ENCODE measurements at places on chromosomes 11 and 22.

- H3K27me3 ChIP-seq, result peaks cover 7% of the 10 kb centered on the region
- H3K36me3 ChIP-seq, result no peaks in the 10 kb centered on the region
- no peaks in the 10 kb centered on the region for H3K4me1 ChIP-seq
- no peak overlapping the region for H3K27ac ChIP-seq
- H3K4me3 ChIP-seq, result no peak overlapping the region
- DNase-seq, result no peak
These were observed 470.3 kb downstream of the TBC1D22A start for GRCh38 chr22:47232753-47233152.

- no peak overlapping the region for H3K27ac ChIP-seq
- H3K27me3 ChIP-seq, result no peaks in the 10 kb centered on the region
- no peaks in the 10 kb centered on the region for H3K36me3 ChIP-seq
- no peaks in the 10 kb centered on the region for H3K4me1 ChIP-seq
- DNase-seq, result no peak
These were observed 62.4 kb downstream of the ZBTB16 start for GRCh38 chr11:114121804-114122504.

- H3K27me3 ChIP-seq, result no peaks in the 10 kb centered on the region
- no peak overlapping the region for H3K4me3 ChIP-seq
- H3K27ac ChIP-seq, result no peak overlapping the region
- no peaks in the 10 kb centered on the region for H3K4me1 ChIP-seq
These were observed 288.3 kb upstream of the ZC3H12C start for GRCh38 chr11:109804911-109805310.

GRCh38 chr11:70036971-70037882 lies 40.9 kb upstream of the ANO1 start:
- DNase-seq, result no peak
- H3K4me3 ChIP-seq, result no peak overlapping the region
- peaks cover 28% of the 10 kb centered on the region for H3K27me3 ChIP-seq
- no peaks in the 10 kb centered on the region for H3K4me1 ChIP-seq
- no peak overlapping the region for H3K27ac ChIP-seq

- H3K4me1 ChIP-seq, result no peaks in the 10 kb centered on the region
- H3K36me3 ChIP-seq, result no peaks in the 10 kb centered on the region
- no peak overlapping the region for H3K27ac ChIP-seq
- no peak overlapping the region for H3K4me3 ChIP-seq
These were observed 374.3 kb upstream of the MPPED2 start for GRCh38 chr11:30960387-30960992.

GRCh38 chr11:46065681-46066080 lies 55.6 kb downstream of the PHF21A start:
- no peak overlapping the region for H3K4me3 ChIP-seq
- peaks cover 8% of the 10 kb centered on the region for H3K4me1 ChIP-seq
- H3K36me3 ChIP-seq, result peaks cover 16% of the 10 kb centered on the region

- H3K27ac ChIP-seq, result no peak overlapping the region
- H3K4me1 ChIP-seq, result peaks cover 36% of the 10 kb centered on the region
- no peak for DNase-seq
- no peaks in the 10 kb centered on the region for H3K27me3 ChIP-seq
These were observed 113.0 kb upstream of the MTMR2 start for GRCh38 chr11:96036863-96037262.

- DNase-seq, result no peak
- H3K27me3 ChIP-seq, result no peaks in the 10 kb centered on the region
- H3K4me3 ChIP-seq, result no peak overlapping the region
- H3K4me1 ChIP-seq, result peaks cover 86% of the 10 kb centered on the region
These were observed 7.1 kb downstream of the IL17RA start for GRCh38 chr22:17091851-17092250.

DNA sequence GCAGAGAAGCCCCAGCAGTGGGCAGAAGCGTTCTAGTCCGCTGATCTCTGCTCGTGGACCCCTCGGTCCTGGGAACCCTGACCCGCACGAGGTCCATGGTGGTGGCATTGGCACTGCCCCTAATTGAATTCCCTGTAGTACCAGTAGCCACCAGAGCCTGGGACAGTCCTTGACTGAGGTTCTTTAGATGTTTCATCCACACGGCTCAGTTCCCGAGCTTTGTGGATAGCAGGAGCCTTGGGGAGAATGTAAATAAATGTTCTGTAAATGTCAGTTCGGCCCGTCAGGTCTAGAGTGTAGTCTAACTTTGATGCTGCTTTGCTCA lies 39.4 kb upstream of the SEPTIN5 start:
- no peaks in the 10 kb centered on the region for H3K4me1 ChIP-seq
- H3K27ac ChIP-seq, result no peak overlapping the region
- no peak for DNase-seq
- H3K27me3 ChIP-seq, result peaks cover 5% of the 10 kb centered on the region
- H3K36me3 ChIP-seq, result no peaks in the 10 kb centered on the region

- H3K27me3 ChIP-seq, result no peaks in the 10 kb centered on the region
- H3K36me3 ChIP-seq, result no peaks in the 10 kb centered on the region
- H3K27ac ChIP-seq, result no peak overlapping the region
- H3K4me1 ChIP-seq, result no peaks in the 10 kb centered on the region
These were observed 245.4 kb downstream of the DYNC2H1 start for GRCh38 chr11:103354656-103355055.

DNA sequence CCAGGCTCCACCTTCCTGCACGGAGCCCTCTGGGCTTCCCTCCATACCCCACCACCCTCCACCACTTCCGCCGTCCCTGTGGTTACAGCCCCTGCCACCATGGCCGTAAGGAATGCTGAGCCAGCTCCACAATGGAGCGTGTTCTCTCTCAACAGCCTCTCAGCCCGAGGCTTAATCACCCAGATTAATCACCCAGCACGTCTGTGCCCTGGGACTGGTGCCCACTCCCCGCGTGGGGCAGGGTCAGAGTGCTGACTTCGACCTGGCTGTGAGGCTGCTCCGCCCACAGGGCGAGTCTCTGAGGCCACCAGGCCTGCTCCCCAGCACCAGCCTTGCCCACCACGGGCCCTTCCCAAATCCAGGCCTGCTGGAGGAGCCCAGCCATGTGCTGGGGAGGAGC lies 4.0 kb upstream of the TH start:
- H3K27ac ChIP-seq, result no peak overlapping the region
- no peak for DNase-seq
- no peaks in the 10 kb centered on the region for H3K27me3 ChIP-seq
- no peak overlapping the region for H3K4me3 ChIP-seq
- H3K4me1 ChIP-seq, result no peaks in the 10 kb centered on the region

GRCh38 chr11:17333799-17334586 lies 17.6 kb upstream of the NCR3LG1 start:
- H3K4me1 ChIP-seq, result peaks cover 6% of the 10 kb centered on the region
- H3K27ac ChIP-seq, result no peak overlapping the region
- H3K36me3 ChIP-seq, result peaks cover 9% of the 10 kb centered on the region

GRCh38 chr11:68843703-68844312 lies 2.1 kb upstream of the CPT1A start:
- H3K4me1 ChIP-seq, result peaks cover 32% of the 10 kb centered on the region
- H3K4me3 ChIP-seq, result peak overlapping the region; percentile 81
- no peaks in the 10 kb centered on the region for H3K36me3 ChIP-seq
- DNase-seq, result peak; percentile 88

GRCh38 chr11:2095542-2095941 lies 43.6 kb downstream of the IGF2 start:
- H3K36me3 ChIP-seq, result no peaks in the 10 kb centered on the region
- H3K27ac ChIP-seq, result no peak overlapping the region
- H3K4me3 ChIP-seq, result no peak overlapping the region
- H3K27me3 ChIP-seq, result no peaks in the 10 kb centered on the region

DNA sequence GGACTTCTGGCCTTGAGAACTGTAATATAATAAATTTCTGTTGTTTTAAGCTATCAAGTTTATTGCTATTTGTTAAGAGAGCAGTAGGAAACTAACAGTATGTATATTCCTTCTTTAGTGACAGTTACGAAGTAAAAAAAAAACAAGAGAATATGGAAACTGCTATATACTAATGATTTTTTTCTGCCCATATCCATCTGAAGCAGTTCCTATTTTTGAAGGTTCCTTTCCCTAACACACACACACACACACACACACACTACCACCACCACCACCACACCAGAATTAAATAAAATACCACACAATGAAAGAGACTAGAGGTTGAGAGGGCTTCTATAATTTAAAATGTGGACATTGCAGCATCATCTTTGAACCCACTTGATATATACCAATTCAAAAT lies 44.4 kb upstream of the CARD18 start:
- no peak overlapping the region for H3K4me3 ChIP-seq
- no peak overlapping the region for H3K27ac ChIP-seq
- DNase-seq, result no peak
- no peaks in the 10 kb centered on the region for H3K36me3 ChIP-seq
- H3K4me1 ChIP-seq, result no peaks in the 10 kb centered on the region

- H3K4me3 ChIP-seq, result no peak overlapping the region
- no peak overlapping the region for H3K27ac ChIP-seq
- no peaks in the 10 kb centered on the region for H3K36me3 ChIP-seq
- no peak for DNase-seq
These were observed 7.4 kb downstream of the ARHGEF17 start for GRCh38 chr11:73315293-73316020.

DNA sequence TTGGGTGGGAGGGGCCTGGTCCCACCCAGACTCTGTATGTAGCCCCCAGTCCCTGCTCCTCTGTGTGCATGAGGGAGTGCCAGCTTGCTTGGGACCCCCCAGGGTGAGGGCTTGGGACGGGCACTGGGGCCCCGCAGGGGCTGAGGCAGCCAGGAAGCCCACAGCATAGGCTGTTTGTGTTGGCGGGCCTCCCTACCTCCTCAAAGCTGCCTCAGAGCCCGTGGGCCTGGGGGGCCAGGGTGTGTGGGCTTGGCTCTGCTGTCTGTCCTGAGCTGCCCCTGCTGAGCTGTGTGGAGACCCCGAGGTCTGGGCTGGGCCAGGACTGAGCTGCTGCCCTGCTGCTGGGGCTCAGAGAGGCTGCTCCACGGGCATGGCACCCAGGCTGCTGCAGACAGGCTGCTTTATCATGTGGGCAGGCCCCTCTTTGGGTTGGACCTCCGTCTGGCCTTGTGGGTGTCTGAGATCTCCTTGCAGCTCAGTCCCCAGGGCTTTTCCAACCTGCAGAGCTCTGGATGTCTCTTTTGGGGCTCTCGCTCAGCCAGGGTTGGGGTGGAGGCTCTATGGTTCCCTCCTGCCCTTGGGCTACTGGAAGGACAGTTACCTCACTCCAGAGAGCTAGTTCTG lies 3.3 kb downstream of the TSPAN4 start:
- H3K4me1 ChIP-seq, result peaks cover 20% of the 10 kb centered on the region
- no peak for DNase-seq
- H3K27me3 ChIP-seq, result peaks cover 4% of the 10 kb centered on the region
- no peak overlapping the region for H3K4me3 ChIP-seq
- no peaks in the 10 kb centered on the region for H3K36me3 ChIP-seq
- H3K27ac ChIP-seq, result no peak overlapping the region

DNA sequence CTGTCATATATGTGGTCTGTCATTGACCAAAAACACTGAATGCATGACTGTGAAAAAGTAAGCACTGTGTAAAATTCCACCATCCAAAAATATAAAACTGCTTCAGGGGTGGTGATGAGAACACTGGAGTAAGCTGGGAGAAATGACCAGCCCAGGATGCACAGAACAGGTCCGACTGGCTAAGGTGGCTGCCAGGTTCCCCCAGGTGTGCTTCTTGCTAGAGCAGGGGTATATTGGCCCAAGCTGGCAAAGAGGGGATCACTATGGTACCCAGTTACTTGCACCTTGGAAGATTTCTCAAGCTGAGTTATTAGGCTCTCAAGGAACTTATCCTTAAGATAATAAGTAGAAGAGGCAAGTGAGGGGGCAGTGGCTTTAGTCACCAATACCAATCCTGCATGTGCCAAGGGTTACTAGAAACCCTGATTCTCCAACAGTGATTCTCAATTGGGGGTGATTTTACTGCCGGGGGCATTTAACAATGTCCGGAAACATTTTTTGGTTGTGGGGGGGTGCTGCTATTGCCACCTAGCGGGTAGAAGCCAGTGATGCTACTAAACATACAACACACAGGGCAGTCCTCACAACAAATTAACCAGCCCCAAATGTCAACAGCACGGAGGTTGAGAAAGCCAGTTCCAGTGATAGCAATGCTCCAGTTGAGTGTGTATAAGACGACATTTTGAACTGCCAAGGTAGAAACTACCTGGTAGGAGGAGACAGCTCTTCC lies 15.7 kb downstream of the SNU13 start:
- H3K4me3 ChIP-seq, result no peak overlapping the region
- H3K27ac ChIP-seq, result peak overlapping the region; percentile 8
- peaks cover 10% of the 10 kb centered on the region for H3K4me1 ChIP-seq
- no peak for DNase-seq
- H3K27me3 ChIP-seq, result no peaks in the 10 kb centered on the region
- peaks cover 35% of the 10 kb centered on the region for H3K36me3 ChIP-seq

GRCh38 chr11:5317292-5317691 lies 6.8 kb downstream of the OR51B2 start:
- H3K4me1 ChIP-seq, result no peaks in the 10 kb centered on the region
- no peak for DNase-seq
- H3K36me3 ChIP-seq, result no peaks in the 10 kb centered on the region

DNA sequence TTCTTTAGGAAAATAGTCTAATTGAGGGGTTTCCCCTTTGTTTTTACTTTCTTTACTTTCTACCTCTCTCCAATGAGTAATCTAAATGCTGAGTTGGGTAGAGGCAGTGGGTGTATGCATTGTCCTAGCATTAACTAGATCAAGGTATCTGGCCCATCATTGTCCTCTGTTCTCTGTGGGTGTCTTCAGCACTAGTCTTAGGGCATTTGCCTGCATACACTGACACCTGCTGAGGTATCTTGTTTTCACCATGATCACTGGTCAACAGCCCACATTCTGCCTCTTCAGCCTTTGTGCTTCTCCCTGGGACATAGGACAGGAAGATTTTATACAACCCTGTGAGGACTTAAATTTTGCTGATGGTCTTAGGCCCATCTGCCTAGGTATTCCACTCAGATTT lies 371.1 kb downstream of the RAB38 start:
- no peak overlapping the region for H3K4me3 ChIP-seq
- H3K36me3 ChIP-seq, result no peaks in the 10 kb centered on the region
- no peak for DNase-seq
- H3K27ac ChIP-seq, result no peak overlapping the region

DNA sequence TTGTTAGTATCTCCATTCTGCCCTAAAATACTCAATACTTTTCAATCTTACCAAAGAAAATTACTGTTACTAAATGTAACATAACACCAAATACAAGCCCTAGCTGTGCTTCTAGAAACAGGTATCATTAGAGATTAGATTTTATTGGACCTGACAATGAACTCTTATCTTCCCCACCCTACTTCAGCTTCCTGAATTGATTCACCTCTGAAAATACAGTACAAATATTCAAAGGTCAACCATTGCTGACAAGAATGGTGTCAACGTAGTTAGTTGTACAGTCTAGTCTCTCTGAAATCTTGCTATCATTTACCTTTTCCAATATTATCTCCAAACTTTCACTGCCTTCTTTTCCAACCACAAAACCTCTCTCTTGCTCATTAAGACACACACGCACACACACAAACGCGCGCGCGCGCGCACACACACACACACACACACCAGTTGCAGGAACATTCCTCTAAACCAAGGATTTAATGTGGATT lies 22.4 kb downstream of the LRRC4C start:
- H3K27ac ChIP-seq, result no peak overlapping the region
- no peak for DNase-seq
- H3K27me3 ChIP-seq, result no peaks in the 10 kb centered on the region
- H3K4me3 ChIP-seq, result no peak overlapping the region

DNA sequence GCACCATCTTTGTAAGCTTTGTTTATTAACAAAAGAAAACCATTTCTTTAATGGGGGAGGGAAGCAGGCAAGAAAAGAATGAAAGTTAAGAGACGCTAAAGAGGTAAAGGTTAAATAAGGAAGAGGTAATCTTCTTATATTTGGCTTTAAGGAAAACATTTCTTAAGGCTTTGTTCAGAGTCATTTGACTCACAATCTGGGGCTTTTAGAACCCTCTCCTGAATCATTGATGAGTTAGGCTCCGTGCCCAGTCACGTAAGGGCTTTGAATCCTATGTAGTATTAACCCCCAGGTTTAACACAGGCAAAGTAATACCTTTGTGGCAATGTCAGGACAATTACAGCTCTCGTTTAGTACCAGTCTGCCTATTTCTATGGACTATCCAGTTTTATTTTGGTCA lies 26.1 kb downstream of the MADD start:
- no peaks in the 10 kb centered on the region for H3K4me1 ChIP-seq
- H3K36me3 ChIP-seq, result peaks cover 51% of the 10 kb centered on the region
- no peaks in the 10 kb centered on the region for H3K27me3 ChIP-seq
- no peak for DNase-seq

All from activated CD4-positive, alpha-beta T cell treated with anti-CD3 and anti-CD28 coated beads for 36 hours (primary cell).